Stimulated activated CD4-positive, alpha-beta T cell treated with anti-CD3 and anti-CD28 coated beads, Interleukin-15, amount 100 ng/mL, for 1 hour (primary cell): ENCODE measurements at places on chromosomes 6 and 20.

DNA sequence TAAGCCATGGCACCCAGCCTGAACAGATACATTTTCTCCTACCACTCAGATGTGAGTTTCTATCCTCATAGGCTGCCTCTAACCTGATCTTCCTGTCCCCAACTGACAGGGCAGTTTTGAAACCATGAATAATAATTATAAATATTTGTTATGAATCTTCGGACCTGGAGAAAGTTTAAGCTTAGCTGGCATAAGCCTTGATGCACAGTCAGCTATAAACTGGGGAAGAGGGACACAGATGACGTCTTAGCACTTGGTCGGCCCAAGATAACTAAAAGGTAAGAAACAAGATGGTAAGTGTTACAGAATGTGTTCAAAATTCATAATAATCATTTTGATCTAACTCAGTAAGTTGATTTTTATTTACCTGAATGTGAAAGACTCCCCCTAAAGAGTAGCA is 8.1 kb downstream of the ZKSCAN4 start:
- DNase-seq = no peak

GRCh38 chr6:110296241-110297025 is 61.7 kb downstream of the METTL24 start:
- no peak for DNase-seq

GRCh38 chr6:16764188-16764950 is 3.1 kb upstream of the ATXN1 start:
- no peak for DNase-seq

GRCh38 chr20:34629342-34629741 is 47.5 kb downstream of the PIGU start:
- no peak for DNase-seq

DNA sequence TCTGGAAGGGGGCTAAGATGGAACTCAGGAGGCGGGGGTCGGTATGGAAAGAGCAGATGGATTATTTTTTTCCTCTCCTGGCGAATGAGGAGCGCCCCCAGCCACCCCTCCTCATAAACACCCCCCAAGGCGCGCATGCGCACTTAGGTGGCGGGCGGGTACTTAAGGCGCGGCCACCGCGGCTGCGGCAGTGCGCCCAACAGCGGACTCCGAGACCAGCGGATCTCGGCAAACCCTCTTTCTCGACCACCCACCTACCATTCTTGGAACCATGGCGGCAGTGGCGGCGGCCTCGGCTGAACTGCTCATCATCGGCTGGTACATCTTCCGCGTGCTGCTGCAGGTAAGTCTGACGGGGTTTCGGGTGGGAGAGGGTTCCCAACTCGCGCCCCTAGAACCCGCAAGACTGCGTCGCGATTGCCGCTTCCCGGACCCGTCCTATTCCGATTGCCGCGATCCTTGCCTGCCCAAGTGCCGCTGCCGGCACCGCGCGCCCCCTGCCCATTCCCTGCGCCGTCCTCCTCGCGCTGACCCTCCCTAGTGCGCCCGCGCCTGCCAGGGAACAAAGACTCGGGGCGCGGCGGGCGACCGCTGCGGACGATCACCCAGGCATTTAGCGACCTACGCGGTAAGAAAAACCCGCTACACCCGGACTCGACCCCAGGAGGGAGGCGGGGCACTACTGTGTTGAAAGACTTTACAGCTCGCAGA is at the start of gene NNAT:
TSS of gene NNAT (plus strand) at position 190 of the 711 bp plus-strand sequence. CDS start at position 272, 82 bp downstream.
- DNase-seq = no peak

DNA sequence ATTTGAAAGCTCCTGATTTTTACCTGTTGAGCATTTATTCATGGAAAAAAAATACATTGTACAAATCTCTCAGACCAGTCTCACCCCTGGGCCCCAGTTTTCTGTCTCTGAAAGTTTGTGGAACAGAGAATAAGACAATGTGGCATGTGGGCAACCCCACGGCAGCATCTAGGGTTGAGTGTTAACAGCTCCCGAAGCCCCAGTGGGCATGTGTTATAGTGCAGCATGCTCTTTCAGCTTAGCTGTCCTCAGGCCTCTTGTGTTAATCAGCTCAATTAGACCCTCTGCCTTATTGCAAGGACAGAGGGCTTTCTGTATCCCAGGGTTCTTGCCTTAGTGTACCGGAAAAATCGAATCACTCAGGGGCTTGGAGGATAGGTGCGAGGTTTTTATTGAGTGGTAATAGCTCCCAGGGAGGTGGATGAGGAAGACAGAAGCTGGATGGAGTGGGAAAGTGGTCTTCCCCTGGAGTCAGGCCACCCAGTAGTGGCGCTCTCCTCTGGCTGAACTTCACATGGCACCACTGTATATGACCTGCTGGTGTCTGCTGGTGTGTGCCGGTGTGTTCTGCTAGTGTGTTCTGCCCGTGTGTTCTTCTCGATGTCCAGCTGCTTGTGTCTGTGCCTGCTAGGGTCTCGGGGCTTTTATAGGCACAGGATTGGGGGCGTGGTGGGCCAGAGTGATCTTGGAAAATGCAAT is 382.8 kb downstream of the EPM2A start:
- DNase-seq = no peak

DNA sequence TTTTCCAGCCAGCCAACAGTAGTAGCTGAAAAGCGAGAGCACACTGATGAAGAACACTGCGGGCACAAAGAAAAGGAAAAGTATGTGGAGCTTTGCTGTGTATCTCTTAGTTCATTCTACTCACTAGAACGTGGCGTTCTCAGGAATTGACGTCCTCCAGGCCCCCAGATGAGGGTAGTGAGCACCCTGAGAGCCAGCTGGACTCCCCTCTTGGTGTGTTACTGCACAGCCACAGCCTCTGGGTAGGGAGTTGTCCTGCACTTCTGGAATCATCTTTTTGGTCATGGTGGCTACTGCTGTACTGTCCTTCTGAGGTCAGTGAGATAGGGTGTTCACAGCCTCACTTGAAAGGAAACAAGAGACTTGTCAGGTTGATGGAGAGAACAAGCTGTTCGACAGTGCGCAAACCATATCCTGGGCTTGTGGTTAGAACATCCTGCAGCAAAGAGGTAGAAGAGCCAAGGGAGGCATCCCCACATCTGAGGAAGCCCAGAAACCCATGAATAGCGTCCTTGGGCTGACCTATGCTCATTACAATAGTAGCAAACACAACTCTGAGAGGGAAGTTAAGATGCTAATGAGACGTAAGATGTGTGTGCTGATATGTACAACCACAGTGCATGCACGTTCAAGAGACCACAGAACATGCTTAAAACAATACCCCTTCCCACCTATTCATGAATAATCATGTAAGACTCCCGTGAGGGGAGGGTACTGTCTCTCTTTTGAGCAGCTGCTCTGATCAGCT is 14.6 kb upstream of the HLA-F start:
- DNase-seq = no peak

GRCh38 chr6:1136415-1136774 is 175.5 kb upstream of the FOXQ1 start:
- no peak for DNase-seq

GRCh38 chr20:25082498-25082873 is 545 bp upstream of the VSX1 start:
- DNase-seq = no peak

DNA sequence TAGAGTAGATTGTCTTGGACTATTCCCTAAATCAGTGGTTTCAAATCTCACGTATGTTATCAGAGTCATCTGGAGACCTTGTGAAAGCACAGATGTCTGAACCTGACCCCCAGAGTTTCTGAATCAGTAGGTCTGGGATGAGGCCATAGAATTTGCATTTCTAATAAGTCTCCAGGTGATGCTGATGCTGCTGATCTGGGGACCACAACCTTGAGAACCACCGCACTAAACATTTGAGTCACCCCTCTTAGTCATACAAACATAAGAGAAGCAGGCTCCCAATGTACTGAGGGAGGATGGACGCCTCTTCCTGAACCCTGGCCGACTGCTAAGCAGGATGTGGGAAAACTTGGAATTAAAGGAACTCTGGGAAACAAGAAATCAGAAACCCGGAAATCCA is 187.8 kb upstream of the PRDM1 start:
- DNase-seq = no peak

- DNase-seq = no peak
These were observed 7.9 kb downstream of the ZNF76 start for GRCh38 chr6:35267446-35267845.

DNA sequence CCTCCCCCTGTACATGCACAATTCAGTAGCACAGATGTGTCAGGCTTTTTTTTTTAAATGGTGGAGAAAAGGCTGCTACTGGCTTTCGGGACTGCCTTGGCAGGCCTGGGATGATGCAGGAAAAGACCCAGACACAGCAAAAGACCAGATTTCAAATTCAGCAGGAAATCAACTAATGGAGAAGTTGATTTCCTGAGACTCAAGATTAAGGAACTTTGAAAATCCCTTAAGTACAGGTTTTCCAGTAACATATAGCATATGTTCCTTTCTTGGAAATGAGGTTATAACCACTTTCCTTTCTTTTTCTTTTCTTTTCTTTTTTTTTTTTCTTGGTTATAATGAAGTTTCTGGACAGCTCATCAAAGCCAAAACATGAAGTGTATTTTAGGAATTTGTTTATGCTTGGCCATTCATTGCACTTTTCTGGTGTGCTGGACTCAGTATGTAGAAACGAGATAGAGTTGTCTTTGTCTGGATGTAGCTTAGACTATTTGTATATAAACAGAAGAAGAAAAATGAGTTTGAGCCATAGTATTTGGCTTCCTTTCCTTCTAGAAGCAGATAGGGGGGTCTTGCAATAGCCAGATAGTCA is 119.4 kb downstream of the SASH1 start:
- DNase-seq = no peak

GRCh38 chr20:20603339-20603990 is 109.0 kb downstream of the RALGAPA2 start:
- no peak for DNase-seq

- DNase-seq = no peak
These were observed 4.5 kb upstream of the BRD2 start for GRCh38 chr6:32963866-32964265.

DNA sequence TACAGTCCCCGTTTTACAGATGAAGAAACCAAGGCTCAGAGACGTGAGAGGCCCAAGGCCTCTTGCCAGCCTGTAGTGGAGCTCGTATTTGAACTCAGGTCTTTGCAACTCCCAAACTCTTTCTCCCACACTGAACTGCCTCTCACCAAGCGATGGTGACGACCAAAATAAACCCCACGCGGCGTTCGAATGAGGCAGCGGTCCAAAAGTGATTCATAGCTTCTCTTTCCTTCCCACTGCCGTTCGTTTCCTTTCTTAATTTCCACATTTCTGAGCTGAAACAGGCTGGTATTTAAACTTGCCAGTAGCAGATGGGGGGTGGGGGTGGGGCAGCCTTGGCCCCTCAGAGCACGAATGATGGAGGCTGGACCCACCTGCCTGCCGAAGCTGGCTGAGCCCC is 252.9 kb upstream of the KCNG1 start:
- DNase-seq = no peak

DNA sequence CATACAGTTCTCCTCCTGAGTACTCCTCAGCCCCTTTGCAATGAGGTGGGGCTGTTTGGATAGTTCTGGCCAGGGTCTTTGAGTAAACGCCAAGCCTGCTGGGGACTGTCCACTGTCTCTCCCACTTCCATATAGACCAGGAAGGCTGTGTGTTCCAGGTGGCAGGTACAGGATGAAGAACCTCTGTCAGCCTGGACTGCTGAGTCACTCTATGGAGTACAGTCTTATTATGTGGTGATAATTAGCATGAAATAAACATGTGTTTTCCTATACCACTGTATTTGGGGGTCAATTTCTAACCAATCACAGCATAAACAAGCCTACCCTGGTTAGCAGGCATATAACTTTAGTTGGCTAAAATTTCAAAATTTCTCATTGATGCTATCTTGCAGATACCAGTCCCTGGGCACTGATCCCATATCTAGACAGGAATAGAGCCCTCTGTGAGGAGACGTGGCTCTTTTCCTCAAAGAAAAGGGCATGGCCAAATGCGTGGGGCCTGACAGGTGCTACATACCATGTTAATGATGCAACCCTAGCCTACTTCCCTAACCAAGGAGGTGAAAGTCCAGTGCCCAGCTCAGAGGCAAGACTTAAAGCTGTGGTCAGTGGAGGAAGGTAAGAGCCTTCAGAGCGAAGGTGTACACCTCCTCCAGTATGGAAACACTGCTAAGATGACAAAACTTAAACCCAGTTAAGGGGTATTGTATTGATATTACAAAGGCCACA is 4.5 kb upstream of the ALDH8A1 start:
- no peak for DNase-seq

DNA sequence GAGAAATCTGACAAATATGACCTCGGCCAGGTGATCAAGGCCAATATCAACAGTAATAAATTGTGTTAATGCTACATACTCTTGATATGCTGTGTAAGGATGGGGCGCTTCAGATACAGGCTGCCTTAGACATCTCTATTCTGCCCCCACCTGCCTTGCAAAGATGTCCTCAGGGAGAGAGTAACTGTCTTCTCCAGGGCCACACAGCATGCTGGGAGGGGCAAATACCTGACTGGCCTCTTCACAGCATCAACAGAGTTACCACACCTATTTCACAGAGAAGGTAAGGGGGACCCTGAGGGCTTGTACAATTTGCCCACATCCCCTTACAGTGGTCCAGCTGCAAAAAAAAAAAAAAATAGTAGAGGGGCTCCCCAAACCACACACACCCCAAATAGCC is 17.2 kb upstream of the KIAA1755 start:
- no peak for DNase-seq

DNA sequence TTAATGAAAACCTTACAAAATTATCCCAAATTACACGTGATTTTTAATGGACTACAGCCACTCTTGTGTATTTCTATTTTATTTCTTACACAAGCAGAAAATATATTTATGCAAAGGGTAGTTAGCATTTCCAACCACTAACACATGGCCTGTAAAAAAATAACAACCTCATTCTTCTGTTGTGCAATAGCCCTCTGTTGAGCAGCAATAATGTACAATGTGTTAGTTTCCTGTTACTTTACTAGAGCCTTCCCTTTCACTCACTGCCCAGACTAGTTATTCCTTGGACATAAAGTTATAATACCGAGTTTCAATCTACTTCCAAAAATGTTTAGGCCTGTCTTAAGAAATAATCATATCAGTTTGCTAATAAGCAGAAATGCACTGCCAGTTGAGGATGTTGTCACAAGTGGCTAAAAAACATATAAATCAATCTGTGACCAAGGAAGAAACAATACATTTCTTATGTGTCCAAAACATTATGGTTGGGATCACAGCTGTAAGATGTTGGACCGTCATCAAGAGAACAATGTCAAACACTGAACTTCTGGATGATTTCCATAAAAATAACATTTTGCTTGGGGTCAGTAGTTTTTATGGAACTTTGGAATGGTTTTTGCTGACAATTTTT is 73.6 kb upstream of the RNF146 start:
- no peak for DNase-seq

DNA sequence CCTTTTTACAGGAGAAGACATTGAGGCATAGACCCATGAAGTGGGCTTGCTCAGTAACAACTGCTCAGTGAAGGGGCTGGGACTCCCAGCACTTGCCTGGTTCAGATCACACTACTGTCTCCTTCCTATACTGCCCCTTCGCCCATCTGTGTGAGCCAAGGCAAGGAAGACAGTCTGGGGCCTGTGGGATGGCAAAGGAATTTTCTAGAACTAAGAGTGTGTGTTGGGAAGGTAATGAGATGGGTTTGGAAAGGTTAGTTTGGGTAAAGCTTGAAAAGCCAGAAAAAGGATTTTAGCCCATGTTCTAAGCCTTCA is 213.3 kb upstream of the AGPAT4 start:
- no peak for DNase-seq

- no peak for DNase-seq
These were observed 61.3 kb upstream of the MYLIP start for GRCh38 chr6:16067568-16067967.

GRCh38 chr6:53864781-53865180 is 70.0 kb downstream of the LRRC1 start:
- no peak for DNase-seq

- no peak for DNase-seq
These were observed 112.9 kb upstream of the DTNBP1 start for GRCh38 chr6:15775741-15776140.
